ENCODE measurements at places on chromosomes 2 and 18.

DNA sequence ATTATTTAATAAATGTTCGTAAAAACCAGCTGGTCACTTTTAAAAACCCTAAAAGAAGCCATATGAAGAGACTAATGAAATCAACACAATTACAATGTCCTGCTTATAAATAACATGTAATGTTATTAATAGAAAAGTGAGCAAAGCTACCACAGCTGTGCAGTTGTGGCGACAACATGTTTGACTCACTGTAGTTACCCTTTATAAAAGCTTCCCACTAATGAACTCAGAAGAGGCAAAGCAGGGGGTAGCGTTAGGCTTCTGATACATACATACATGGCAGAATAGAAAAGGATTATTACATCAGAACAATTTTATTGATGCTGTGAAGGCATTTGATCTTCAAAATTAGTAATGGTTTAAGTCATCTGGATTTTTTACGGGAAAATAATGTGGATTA, 219.7 kb downstream of the SLC4A10 start:
- no peak for DNase-seq

DNA sequence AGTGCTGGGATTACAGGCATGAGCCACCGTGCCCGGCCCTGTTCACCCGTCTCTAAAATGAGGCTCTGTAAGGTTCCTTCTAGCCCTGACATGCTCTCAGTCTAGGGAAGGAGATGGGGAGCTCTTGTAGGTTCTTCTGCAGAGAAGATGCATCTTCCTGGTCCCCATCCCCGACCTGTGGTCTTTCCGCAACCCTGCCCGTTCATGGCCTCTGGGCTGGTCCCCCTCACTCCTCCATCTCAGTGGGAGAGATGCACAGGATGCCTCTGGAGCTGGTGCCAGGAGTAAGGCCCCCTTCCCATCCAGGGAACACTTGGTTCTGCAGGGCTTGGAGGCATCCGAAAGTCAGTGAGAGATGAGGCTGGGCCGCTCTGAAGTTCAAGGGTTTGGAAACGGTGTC, 212.7 kb downstream of the KLHL29 start:
- DNase-seq: no peak

DNA sequence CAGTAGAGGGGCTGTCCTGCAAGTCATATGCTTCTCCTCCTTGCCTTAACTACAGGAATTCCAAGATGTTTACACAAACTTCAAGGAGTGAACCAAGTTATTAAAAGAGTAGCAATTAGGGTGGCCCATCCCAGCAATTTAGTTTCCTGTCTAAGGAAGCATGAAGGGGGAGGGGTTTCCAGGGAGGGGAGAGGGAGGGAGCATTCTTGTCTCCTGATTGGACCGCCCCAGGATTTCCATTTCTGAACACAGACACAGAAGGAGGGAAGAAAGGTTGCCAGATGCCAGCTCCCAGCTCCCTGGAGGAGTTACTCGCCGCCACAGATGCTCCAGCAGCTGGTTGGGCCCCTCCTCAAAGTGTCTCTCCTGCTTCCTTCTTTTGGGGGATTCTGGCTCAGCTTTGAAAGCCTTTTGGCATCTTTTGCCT, 107.6 kb downstream of the TRIB2 start:
- no peak for DNase-seq

GRCh38 chr18:55246278-55246677, 287.0 kb upstream of the CCDC68 start:
- no peak for DNase-seq

DNA sequence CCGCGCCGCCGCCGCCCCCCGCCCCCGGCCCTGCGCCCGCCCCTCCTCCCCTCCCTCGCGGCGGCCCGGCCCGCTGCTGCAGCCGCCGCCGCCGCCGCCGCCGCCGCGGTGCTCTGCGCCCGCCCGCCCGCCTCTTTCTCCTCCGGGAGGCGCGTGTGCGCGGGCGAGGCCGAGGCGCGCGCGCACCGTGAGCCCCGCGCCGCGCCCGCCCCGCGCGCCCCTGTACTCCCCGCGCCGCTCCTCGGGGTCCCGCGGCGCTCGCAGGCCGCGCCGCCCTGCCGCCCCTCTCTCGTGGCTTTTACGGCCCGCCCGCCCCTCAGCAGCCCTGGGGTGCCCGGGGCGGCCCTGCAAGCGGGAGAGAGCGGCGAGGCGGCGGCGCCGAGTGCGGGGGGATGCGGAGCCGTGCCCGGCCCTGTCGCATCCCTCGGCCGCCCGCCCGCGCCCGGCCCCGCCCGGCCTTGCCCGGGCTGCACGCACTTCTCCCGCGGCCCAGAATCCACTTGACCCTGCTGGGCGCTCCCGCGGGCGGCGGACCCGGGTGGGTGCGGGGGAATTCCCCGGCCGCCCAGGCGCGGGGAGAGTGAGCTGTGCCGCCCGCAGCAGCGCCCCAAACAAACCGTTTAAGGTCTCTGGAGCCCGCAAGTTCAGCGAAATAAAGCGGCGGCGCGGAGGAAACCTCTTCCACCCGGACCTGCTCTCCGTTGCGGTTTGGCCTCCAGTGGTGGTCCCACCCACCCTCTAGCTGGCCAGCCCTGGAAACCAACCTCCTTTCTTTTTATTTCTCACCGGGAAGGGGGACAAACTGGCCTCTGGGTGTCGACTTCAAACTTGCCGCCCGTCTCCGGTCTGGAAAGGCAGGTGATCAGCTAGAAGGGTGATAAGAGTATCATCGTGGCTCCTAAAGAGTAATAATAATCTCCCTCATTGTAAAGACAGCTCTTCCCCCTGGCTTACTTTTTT, 37.4 kb downstream of the AFF3 start:
- DNase-seq: peak; percentile 51

GRCh38 chr2:203580844-203581243, 45.7 kb upstream of the RAPH1 start:
- no peak for DNase-seq
